Activated CD8-positive, alpha-beta memory T cell treated with anti-CD3 and anti-CD28 coated beads for 1 hour (primary cell): ENCODE measurements at places on chromosomes 5 and 9.

DNA sequence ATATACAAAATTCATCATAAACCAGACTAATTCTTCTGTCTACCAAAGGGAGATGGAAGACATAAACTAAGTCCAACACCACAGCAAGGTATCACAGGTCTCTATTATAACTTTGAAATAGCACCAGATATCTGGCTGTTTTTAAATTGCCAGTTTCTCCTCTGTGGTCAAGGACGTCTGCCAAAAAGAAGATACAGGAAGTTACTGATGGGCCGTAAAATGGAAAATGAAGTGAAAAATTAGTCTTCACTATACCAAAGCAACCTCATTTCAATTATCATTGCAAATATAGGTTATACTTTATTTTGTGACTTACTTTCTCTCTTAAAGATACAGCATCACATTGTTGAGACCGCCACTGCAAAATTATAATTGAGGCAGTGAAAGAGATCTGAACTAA, 225.5 kb downstream of the NDUFS4 start:
- no peak for DNase-seq

GRCh38 chr5:118616281-118616680, 372.1 kb downstream of the DTWD2 start:
- no peak for DNase-seq

DNA sequence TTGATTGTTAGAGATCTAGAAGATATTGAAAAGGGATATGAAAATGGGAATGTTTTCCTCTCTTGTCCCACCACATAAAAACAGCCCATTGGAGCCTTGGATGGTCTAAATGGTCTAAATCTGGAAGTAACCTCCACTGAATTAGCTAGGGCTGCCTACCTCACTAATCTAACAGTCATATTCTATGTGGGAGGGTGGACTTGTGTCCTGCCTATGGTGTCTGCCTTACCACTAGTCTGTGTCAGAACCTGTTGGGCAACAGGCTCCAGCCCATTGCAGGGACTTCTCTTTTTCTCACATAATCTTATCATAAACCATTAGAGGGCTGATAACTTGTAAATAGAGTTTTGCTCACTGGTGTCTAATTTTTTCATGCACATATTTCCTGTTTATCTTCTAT, 548.8 kb upstream of the CDH18 start:
- DNase-seq, result no peak

DNA sequence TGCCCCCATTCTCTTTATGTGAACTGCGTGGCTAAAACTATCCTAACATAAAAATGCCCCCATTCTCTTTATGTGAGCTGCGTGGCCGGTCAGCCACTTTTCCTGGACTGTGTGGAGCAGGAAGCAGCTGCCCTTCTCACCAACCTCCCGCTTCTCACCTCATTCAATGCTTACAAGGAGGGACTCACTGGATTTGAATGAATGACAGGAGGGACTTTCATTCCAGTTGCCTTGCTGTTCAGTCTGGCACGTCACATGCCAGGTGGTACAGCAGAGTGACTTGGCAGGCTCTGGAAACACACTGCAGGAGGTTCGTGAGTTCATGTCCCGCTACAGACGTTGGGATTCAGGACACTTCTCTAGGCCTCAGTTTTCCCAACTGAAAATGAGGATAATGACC, 60.2 kb upstream of the NFIL3 start:
- DNase-seq, result no peak

- DNase-seq, result no peak
Measured at GRCh38 chr9:130531670-130532069, 47.7 kb upstream of the FUBP3 start.

GRCh38 chr9:85053206-85053786, 383.8 kb downstream of the NTRK2 start:
- no peak for DNase-seq

GRCh38 chr9:107628444-107628843, 138.9 kb upstream of the KLF4 start:
- DNase-seq, result no peak

DNA sequence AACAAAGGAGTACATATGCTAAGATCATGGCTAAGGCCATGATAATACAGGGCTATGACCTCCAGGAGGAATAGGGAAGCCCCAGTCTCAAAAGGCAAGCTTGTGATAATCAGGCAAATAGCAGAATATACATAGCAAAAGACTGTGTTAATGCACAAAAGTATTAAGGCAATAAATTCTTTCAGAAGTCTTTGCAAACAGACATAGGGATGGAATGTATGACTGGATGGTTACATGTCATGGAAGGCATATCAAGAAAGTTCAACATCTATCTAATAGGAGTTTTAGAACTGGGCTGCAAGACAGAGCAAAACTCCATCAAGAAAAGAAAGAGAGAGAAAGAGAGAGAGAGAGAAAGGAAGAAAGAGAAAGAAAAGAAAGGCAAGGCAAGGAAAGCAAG, 264.5 kb upstream of the CDH6 start:
- no peak for DNase-seq

DNA sequence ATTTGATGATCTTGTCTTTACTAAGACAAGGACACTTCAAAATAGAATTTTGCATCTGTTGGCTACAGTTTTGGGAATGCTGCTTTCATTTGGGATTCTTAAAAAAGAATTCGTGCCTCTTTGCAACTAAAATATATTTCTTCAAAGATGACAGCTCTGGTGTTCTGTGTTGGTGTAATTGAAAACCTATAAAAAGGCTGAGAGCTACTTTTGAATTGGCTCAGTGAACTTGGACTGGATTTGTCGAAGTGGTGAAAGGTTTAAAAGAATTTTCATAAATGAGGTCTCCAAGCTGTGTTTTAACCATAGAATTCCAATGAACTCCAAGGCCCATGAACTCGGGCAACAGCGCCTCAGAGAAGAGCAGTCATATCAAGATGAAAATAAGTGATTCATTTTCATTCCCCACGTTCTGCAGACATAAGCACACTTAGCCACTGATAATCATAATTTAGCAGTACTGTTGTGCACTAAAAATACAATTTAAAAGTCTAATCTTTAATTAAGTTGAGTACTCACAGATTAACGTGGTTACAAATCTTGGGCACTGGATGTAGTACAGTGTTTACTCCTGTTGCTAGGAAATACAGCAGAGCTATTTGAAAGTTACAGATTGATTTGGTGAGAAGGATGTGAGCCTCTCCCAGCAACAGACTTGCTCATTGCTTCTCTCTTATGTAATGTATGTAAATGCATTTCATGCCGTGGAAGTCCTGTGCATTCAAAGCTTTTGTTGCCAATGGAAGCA, 10.9 kb downstream of the SNCAIP start:
- DNase-seq, result no peak

DNA sequence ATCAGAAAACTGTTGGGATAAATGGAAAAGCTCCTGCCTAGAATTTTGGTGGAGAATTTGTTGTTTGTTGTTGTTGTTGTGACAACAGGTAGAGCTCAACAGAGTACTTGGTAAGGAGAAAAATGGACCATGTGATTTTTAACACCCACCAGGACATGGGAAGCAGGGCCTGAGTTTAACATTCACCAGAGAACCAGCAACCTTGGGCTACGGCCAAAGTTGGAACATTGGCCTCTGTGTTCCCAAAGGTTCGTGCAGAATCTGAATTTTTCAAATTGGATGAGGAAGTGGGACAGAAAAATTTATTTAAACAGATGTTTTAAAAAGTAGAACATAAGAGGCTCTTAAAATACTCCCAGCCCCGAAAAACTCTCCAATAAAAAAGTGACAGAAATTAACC, 127.0 kb downstream of the GNA14 start:
- no peak for DNase-seq
